Endothelial cell of umbilical vein (primary cell): ENCODE measurements at places on chromosomes 6 and 20. TPM values are rescaled to one million over a fixed set of nuclear protein-coding genes. Genes with fewer than 3 reads are reported as not detected.

GRM4 gene
- polyA plus RNA-seq: 0.03 TPM in 1 of 2 replicates, not detected in the other

DNA sequence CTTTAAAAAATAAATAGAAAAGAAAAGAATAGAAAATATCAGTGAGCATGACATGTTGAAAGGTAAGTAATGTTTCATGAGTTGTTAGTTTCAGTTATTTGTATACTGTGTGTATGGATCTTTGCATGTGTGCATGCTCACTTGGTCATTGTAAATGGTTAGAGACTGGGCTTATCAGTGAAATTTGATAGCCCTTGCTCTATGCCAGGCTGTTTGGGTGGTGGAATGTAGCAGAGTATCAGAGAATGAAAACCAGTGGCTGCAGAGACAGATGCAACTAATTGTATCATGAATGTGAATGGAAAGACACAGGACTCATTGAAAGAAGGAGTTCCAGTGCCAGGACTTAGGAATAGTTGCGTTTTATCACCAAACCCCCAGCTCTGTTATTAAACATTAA lies 4.2 kb downstream of the GSTA2 start:
- no peak for DNase-seq

- DNase-seq: no peak
These were observed 52.2 kb downstream of the MRPL14 start for GRCh38 chr6:44074813-44075646.

PGC gene
- polyA plus RNA-seq: not detected in 2 replicates
